NCI-H1694 treated with DMSO at 0.1 percent for 48 hours (cell line): ENCODE measurements at places on chromosomes 7 and 10.

GRCh38 chr7:117686311-117686935 is 186.8 kb downstream of the CTTNBP2 start:
- no peak for DNase-seq

- DNase-seq = peak; percentile 48
These were observed 41.5 kb upstream of the ZNF32 start for GRCh38 chr10:43689955-43690771.

DNA sequence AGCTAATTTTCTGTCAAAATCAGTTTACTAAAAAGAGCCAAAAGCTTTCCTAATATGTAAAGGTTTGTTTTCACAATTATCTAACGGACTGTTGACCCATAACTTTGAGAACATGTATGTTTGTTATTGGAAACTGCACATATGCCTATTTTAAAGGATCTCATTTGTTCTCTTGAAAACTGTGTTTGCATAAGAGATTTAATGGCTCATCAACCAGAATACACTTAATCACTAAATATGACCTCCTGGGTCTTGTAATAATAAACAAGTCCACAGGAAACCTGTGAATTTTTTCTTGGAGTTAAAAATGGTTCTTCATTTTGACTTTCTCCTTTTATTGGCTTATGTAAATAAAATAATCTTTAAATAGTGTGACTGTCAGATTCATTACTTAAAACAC is 48.3 kb upstream of the STEAP1B start:
- no peak for DNase-seq

GRCh38 chr10:78868861-78869260 is 199.9 kb upstream of the ZMIZ1 start:
- no peak for DNase-seq

- no peak for DNase-seq
These were observed 17.1 kb downstream of the TRIM24 start for GRCh38 chr7:138477081-138477578.

GRCh38 chr7:134865001-134865845 is 85.8 kb downstream of the CALD1 start:
- DNase-seq = no peak

DNA sequence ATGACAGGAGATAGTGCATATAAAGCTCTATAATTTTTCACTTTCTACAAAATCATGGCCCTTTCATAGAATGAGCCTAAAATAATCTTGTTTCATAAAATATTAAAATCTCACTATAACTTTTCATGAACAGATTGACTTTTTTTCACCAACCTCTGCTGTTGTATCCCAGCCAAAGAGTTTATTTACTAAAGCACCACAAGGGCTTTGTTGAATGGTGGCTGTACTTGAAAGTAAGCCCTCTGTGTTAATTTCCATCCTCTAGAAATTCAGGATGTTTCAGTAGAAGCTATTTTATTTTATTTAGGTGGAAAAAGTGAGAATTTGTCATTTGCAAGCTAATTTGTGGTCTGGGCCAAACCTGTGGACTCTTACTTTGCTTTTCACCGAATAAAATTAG is 30.2 kb downstream of the THNSL1 start:
- DNase-seq = no peak

GRCh38 chr7:28697913-28698563 is 260.1 kb downstream of the TRIL start:
- no peak for DNase-seq

DNA sequence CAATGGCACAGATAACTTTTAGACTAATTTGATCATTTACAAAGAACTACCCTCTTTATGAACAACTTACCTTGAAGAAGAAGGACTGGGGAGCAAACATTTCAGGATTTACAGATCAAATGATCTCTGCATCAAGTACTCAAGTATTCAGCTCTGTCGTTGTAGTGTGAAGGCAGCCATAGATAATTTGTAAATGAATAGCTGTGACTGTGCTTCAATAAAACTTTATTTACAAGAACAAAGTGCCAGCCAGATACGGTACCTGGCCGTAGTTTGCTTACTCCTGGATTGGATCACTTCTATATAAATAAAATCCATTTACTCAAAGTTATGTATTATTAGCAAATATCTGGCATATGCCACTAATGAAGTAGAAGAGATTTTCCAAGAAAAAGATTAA is 388.2 kb upstream of the SEMA3A start:
- DNase-seq = no peak

- DNase-seq = no peak
These were observed 47.7 kb downstream of the PAX2 start for GRCh38 chr10:100793055-100793454.

DNA sequence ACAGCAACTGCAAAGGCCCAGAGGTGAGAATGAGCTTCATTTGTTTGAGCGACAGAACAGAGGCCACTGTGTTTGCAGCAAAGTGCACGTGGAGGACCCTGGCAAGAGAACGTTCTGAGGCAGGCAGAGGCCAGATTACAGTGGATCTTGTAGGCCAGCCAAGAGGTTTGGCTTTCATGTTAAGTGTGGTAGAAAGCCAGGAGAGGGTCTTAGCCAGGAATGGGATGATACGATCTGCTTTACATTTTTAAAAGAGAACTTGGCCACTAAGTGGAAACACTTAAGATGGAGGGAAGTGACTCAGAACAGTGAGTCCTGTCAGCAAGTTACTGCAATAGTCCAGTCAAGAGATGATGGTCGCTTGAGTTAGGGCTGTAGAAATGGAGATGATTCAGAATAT is 4.6 kb downstream of the CCDC136 start:
- no peak for DNase-seq

DNA sequence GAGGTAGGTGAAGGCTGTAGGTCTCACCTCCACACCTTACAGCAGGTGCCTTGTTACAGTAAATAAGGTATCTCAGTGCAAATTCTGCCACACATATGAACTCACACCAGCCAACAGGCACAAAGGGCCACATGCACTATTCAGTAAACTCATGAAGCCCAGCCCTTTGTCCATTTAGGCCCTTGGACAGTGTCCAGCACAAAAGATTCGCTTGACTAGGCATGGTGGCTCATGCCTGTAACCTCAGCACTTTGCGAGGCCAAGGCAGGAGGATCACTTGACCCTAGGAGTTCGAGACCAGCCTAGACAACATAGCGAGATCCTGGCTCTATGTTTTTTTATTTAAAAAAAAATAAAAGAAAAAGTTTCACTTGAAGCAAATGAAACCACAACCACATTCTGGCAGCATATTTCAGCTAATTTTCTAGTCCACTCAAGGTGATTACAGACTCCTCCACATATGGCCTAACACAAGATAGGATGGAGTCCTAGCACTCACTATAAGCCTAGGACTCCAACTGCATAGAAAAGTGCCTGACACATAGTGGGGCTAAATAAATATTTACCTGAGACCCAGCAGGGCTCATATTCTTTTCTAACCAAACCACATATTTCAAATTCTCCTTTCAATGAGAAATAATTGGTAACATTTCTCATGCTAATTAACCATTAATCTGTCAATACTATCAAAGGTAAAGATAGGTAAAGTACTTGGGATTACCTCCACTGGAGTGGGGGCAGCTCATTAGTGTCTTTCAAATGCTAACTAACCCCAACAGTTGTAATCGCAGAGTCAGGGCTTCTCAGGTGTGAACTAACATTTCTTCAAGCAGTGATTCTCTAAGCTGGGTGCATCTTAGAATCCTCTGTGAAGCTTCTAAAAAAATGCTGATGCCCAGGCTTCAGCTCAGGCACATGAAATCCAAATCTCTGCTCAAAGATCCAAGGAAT is 4.5 kb upstream of the ANKRD1 start:
- DNase-seq = no peak

DNA sequence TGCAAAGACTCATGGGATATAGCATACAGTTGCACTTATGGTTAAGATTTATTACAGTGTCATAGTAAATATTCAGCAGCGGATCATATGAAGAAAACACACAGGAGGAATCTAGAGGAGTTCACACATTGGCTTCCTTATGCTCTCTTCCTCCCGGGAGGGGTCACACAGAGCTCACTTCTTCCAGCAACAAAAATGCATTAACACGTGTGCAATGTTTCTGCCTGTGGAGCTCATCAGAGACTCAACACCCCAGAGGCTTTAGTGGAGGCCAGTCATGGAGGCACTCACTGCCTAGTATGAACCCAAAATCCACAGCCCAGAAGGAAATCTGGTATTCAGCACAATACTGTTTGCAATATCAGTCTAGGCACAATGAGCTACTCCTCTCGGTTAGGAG is 202.8 kb upstream of the PRSS1 start:
- DNase-seq = no peak

- no peak for DNase-seq
These were observed 308.5 kb upstream of the MEOX2 start for GRCh38 chr7:15995027-15995426.

DNA sequence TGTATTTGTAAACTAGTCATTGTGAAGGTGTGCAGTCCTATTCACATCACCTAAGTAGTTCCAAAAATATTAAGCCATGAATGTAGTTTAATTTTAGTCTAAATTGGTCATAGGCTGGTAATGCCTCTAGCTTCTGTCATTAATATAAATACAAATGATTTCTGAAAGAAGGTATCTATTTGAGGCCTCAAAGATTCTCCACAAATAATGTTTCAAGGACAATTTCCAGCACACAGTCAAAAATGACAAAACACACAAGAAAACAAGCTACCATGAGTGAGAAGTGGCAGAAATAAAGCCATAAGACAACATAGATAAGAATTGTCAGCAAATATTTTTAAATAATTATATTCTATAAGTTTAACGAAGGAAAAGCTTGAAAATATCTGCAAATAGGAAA is 66.7 kb upstream of the PDK4 start:
- no peak for DNase-seq

GRCh38 chr7:158494162-158494586 is 93.4 kb downstream of the PTPRN2 start:
- DNase-seq = no peak

DNA sequence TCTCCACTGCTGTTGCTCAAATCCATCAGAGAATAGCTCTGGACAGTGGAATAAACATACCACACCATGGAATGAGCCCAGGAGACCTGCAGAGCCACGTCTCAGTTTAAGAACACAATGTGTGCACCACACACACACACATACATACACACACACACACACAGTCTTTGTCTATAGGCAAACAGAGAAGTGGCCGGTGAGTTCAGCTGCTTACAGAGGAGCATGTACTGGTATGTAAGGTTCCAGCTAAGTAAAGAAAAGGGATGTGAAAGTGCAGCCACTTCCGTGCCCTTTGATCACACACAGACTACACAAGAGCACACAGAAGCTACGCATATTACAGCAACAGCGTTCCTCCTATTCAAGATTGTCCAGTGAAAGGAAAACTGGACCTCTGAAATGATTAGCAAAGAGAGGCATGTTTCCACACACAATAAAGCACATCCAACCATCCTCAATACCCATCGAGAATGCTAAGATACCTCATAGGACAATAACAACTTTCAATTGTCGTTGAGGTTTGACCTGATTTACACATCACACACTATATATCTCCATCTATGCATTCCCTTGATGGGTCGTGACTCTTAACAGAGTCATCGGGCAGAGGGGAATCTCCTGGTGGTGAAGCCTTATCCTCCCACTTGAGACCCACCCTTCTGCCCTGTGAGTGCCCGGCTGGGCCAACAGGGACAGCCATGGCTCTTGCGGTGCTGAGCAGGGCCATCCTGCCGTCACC is 23.6 kb downstream of the SLC35B4 start:
- DNase-seq = no peak

DNA sequence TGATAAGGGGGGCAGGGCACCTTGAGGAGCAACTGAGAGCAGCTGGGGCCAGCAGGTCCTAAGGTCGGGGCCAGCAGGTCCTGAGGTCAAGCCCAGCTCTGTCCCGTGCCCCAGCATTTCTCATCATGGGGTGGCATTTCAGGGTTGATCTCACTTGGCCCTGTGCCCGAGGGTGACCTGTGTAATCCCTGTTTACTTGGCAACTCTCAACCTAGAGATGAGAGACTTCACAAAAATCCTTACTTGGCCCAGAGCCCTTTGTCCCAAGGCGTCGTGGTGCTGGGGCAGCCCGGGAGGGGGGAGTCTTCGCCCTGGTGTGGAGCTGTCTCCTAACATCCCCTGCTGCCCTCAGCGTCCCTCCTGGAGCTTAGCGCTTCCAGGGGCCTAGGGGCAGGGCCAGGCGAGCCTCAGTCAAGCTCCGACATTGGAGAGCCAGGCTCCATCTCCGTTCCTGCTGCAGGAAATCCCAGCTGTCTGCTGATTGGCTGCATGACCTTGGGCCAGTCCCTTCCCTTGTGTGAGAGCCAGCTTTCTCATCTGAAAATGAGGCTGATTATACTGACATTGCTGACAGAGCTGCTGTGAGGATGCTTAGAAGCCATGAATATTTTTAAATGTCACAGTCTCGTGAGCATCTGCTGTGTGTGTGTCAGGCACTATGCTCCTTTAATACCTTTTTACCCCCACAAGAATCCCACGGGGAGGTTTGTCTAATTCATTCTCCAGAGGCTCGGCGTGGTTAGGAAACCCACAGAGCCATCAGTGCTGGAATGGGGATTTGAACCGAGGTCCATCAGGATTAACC is 94.3 kb downstream of the ZMIZ1 start:
- DNase-seq = no peak

DNA sequence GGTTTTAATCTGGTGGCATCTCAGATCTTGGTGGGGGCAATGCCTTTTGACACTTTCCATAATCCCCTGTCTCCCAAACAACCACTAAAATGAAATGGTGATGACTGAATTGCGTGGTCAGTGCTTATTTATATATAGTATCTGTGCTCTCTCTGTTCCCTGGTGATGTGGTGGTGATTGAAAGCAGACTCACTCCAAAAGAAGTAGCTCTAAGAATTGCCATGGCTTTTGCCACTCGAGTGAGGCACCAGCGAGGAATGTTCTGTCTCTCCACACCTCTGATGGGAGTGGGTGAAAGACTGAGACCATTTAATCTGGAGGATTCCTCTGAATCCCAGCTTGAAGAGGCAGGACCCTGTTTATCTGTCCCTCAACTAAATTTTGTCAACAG is 2.8 kb downstream of the DUSP5 start:
- no peak for DNase-seq

DNA sequence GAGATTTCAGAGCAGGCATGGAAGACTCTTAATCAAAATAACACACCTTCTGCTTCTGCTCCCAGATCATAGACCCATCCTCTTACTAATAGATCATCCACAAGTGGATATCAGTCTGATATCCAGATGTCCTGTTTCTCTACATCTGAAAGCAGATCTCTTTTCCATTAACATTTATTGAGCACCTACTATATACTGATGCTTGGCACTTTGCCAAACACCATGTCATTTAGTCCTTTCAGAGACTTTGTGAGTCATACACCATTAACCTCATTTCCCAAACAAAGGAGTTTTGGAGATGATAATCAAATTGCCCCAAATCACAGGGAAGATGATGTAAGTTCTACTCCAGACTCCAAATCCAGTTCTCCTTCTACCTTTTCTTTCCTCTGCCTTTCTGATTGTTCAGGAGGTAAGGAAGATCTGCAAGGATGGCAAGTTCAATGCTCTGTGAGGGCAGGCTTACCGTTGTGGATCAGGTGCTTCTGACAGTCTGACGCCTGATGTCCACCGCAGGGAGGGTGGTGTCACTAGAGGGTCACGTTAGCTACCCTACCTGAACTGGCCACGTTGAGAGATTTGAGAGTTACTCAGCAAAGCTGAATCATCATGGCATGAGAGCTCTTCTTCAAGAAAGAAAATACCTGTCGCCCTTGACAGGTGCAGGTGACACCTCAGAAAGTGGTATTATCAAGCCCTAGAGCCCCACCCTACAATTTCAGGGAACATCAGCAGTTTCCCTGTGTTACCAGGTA is 269.6 kb upstream of the ZMIZ1 start:
- DNase-seq = no peak

GRCh38 chr7:148882841-148883265 is 1.2 kb downstream of the EZH2 start:
- DNase-seq = no peak
